ENCODE measurements at places on chromosomes 6 and 20. TPM values are rescaled to one million over a fixed set of nuclear protein-coding genes. Genes with fewer than 3 reads are reported as not detected.

The SPATS1 gene
- total RNA-seq, result not detected

GRCh38 chr6:45483021-45483420 is 105.3 kb upstream of the SUPT3H start:
- no peak for DNase-seq
- H3K4me1 ChIP-seq, result no peaks in the 10 kb centered on the region
- H3K4me3 ChIP-seq, result no peak overlapping the region

The PPP1R3G gene
- total RNA-seq, result not detected

DNA sequence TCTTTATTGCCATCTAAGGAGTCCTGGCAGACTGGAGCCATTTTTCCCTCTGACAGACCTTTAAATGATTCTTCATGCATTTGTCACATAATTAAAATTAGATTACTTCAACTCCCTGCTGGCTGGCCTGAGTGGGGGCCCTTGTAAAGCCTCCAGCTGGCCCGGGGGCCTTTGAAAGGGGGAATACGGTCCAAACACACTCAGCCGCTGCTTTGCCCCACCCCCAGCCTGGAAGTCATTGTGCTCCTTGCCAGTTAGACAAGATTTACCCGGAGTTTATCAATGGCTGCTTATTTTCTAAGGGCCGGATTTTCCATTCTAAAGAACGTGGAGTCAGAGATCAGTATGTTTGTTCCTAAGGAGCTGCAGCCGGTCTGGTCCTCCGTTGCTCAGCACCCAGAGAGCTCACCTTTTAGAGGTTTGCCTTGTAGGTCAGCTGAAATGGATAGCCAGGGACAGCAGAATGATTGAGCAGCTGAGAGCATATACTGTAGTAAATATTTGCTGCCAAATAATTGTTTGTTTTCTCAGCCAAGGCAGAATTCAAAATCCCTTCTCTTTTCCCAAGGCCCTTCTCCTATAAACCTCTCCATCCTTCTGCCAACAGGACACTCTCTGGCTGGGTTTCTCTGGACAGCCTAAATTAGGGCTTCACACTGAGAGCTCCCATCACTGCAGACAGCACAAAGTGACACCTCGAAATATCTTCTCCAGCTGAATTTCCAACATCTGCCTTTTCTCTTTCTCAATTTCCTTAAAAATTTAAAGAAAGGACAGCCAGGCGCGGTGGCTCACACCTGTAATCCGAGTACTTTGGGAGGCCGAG is 68.4 kb upstream of the RBM24 start:
- peak overlapping the region; percentile 1 for H3K4me3 ChIP-seq
- peaks cover 2% of the 10 kb centered on the region for H3K4me1 ChIP-seq
- peak overlapping the region; percentile 33 for H3K27ac ChIP-seq
- DNase-seq, result peak; percentile 27

DNA sequence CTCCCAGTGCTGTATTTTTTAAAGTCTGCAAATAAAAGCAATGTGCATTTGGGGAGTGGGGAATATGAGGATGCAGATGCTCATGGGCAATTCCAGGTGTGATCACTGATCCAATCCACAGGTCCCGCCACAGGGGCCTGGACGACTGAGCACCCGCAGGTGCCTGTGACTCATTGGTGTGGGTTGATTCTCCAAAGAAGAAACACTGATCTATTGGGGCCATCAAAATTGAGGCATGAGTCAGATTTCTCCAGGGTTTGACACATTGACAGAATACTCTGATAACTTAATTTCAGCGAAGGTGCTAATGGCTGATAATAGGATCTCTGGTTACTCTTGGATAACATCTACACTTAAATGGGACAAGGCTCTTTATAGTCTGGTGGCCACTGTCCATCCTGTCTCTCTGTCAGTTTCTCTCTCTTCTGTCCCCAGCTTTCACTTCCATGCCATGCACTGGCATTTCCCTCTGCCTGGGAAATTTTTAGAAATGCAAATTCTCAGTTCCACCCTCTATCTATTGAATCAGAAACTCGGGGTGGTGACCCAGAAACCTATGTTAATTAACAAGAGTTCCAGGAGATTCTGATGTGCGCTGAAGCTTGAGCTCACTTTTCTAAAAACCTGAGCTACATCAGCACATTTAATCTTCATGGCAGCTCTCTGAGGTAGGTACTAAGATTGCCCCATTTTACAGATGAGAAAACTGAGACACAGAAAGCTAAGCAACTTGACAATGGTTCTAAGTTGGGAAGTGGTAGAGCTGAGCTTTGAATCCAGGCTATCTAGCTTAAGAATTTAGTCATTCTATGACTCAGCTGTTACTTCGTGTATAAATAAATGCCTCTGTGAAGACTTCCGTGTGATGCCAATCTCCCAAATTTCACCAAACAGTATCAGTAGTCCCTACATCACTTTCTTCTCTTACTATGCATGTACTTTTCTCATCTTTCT is 10.2 kb upstream of the RCAN2 start:
- no peaks in the 10 kb centered on the region for H3K4me1 ChIP-seq
- DNase-seq, result no peak
- H3K27ac ChIP-seq, result no peak overlapping the region
- H3K36me3 ChIP-seq, result no peaks in the 10 kb centered on the region
- H3K4me3 ChIP-seq, result no peak overlapping the region
- no peaks in the 10 kb centered on the region for H3K27me3 ChIP-seq

DNA sequence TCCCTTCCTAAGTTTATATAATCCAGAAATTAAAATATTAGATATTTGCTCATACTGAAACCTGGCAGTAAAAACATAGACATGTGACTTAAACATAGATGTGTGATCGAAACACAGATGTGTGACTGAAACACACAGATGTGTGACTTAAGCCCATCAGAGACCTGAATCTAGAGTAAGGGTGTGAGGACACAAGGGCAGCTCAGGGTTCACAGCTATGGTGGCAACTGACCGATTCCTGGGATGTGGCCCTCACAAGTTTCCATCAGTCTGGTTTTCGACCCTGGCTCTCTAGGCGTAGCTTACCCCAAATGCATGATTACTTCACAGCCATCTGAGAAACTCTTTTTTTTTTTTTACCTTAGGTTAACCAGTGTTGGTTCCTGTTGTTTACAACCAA is 137.0 kb downstream of the NRN1 start:
- H3K27me3 ChIP-seq, result no peaks in the 10 kb centered on the region
- peaks cover 10% of the 10 kb centered on the region for H3K4me1 ChIP-seq
- no peak for DNase-seq
- H3K36me3 ChIP-seq, result peaks cover 15% of the 10 kb centered on the region

The OXT gene
- total RNA-seq, result not detected

GRCh38 chr6:75472885-75473284 is 20.7 kb downstream of the FILIP1 start:
- H3K27ac ChIP-seq, result no peak overlapping the region
- H3K4me3 ChIP-seq, result no peak overlapping the region
- DNase-seq, result no peak

The KCNQ5 gene
- total RNA-seq, result 1.5 TPM

The TRIM31 gene
- total RNA-seq, result not detected

The HLA-B gene
- 11.4 TPM for total RNA-seq

DNA sequence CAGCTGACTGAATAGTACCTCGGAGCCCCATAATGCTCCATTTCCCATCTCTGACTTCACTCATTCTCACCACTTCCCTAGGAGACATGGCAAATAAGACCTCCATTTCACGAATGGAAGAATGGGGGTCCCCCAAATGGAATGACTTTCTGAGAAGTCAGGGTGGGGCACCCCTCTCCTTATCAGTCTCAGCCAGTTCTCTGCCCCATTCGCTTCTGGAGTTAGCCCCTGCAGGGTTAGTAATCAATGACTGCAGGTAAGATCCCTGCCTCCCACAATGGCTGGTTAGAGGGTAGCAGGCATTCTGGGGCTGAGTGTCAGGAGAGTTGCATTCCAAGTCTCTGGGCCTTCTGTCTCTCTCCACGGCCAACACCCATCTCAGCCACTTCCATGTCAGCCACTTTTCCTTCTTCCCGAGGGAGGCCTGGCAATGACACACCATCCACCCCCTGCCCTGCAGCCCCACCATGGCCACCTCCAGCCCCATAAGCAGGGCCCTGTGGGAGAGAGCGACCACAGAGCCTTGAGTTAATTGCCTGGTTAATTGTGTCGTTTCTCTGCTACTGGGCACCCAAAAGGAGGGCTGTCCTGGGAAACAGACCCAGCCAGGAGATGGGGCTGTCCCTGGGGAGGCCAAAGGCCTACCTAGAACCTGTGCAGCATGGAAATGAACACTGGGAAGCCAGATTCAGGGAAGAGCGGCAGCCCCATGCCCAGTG is 13.4 kb downstream of the CCDC167 start:
- peak overlapping the region; percentile 72 for H3K27ac ChIP-seq
- DNase-seq, result no peak
- peaks cover 59% of the 10 kb centered on the region for H3K4me1 ChIP-seq
- H3K4me3 ChIP-seq, result no peak overlapping the region
- H3K36me3 ChIP-seq, result no peaks in the 10 kb centered on the region

DNA sequence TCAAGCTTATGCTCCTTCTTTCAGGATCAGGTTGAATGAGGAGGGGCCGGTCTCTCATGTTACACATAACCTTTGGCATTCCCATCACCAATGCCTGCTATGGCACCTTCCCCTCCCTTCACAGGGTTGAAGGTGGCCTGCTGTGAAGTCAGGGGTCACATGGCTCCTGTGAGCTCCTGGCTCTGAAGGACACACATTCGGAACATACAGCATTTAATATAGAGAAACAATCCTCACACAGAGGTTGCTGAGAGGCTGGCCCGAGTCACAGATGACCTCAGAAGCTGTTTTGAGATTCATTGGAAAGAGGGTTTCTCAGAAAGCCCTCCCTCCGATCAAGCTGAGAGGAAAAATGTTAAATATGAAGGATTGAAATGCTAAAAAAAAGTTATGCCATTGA is 82.1 kb downstream of the PSMG4 start:
- DNase-seq, result peak; percentile 24
- peaks cover 82% of the 10 kb centered on the region for H3K4me1 ChIP-seq
- H3K4me3 ChIP-seq, result peak overlapping the region; percentile 82
- H3K27me3 ChIP-seq, result peaks cover 30% of the 10 kb centered on the region
- H3K36me3 ChIP-seq, result no peaks in the 10 kb centered on the region

The GRM1 gene
- total RNA-seq, result 0.17 TPM

- H3K4me3 ChIP-seq, result no peak overlapping the region
- H3K36me3 ChIP-seq, result peaks cover 16% of the 10 kb centered on the region
Measured at GRCh38 chr20:3483784-3484183, 13.0 kb downstream of the ATRN start.

- peaks cover 12% of the 10 kb centered on the region for H3K4me1 ChIP-seq
- no peak for DNase-seq
- no peak overlapping the region for H3K4me3 ChIP-seq
- H3K36me3 ChIP-seq, result no peaks in the 10 kb centered on the region
- H3K27me3 ChIP-seq, result peaks cover 24% of the 10 kb centered on the region
Measured at GRCh38 chr6:143961886-143962878, 45.9 kb downstream of the PLAGL1 start.

All from glutamatergic neuron (in vitro differentiated cells).